ENCODE measurements at places on chromosomes 4 and X.

GRCh38 chr4:1265351-1265750 is 16.4 kb upstream of the CTBP1 start:
- DNase-seq: no peak

DNA sequence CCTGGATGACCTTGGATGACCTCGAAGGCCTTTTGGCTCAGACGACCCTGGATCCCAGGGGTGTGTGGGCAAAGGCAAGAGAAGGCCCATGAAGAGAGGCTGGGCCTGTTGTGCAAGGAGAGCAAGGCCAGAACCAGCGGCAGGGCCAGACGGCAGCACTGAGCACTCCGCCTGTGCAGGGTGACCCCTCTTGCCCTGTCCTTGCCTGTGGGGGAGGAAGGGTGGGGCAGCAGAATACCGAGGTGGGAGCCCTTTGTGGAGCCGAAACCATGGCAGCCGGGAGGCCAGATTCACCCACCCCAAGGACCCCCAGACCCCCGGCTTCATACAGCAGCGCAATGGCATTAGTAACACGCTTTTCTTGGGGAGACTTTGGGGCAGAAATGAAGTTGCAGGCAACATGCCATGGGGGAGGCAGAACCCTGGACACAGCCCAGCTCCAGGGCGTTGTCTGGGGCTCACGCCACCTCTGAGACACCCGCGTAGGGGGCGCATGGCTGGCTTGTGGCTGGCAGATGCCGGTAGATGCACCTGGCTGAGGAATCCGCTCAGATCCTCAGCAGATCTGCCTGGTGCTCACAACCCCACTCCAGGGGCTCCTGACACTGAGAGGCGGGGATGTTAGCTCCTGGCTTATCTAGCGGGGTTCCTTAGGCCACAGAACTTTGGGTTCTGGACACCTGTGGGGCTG is 114.5 kb downstream of the FAM53A start:
- DNase-seq: no peak

GRCh38 chr4:120447774-120448173 is 381.1 kb upstream of the MAD2L1 start:
- DNase-seq: no peak

DNA sequence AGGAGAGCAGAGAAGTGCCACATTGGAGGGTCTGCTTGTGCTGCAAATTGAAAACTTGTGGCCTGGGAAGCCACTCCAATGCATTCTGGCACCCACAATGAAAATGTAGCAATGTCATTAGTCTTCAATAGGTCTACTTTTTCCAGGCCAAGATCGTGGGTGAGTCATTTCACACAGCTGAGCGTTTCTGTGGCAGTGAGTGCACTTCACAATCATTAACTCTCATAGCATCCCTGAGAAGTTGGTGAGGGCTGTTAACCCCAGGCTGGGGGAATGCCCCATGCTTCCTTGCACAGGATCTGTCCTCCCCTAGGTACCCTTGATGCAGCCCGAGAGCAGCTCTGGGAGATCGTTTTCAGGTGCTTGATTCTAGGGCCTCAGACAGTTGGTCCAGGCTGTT is 196.8 kb upstream of the ATP6AP2 start:
- DNase-seq: no peak

GRCh38 chrX:119989905-119990555 is 46.5 kb upstream of the NKAP start:
- DNase-seq: no peak

GRCh38 chrX:136061286-136061685 is 76.1 kb downstream of the SLC9A6 start:
- DNase-seq: no peak

DNA sequence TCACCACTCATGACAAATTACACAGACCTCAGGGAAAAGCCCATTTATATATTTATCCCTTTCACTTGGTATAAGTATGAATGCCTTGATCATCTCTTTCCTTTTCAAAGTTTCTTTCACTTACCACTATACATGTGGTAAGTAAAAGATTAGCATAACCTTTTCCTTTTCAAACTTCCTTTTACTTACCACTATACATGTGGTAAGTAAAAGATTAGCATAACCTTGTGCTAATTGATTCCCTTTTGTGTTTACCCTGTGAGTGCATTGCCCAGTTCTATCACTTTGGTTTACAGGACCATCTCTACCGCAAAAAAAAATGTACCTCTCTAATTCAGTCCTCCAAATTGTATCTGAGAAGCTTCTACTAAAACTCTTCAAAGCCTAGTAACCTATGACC is 32.7 kb upstream of the TCEANC start:
- no peak for DNase-seq

DNA sequence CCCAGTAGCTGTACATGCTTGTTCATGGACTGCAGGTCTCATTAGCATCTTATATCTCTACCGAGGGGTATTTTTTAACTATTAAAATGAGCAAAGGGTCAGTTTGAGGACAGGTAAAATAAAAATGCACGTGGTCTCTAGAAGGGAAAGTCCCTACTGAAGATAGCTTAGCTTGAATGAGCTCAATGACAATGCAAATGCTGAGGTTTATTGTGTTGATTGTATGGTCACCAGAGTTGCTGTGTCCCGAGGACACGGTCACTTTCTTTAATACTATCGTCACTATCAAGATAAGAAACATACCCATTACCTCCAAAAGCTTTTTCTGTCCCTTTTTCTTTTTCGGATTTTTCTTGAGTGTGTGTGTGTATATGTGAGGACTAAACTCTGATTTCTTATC is 250.5 kb upstream of the PRKX start:
- no peak for DNase-seq

- DNase-seq: no peak
Measured at GRCh38 chrX:12349201-12349600, 210.9 kb downstream of the FRMPD4 start.

DNA sequence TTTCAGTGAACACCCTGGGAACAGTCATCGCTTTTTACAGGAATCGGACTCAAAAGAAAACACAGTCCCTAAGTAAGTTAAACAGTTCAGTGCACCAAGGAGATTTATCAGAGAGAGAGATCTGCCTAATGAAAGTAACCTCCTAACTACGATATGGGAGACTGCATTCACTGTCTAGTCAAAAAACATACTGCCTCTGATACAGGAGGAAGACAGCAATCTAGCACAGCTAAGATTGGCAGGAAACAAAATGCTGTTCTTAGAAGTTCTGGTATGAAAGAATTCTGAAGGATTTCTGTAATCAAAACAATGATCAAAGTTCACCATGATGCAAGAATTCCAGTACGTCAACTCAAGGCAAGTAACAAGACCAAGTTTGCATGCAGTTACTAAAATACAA is 92.8 kb downstream of the MAML3 start:
- DNase-seq: no peak

DNA sequence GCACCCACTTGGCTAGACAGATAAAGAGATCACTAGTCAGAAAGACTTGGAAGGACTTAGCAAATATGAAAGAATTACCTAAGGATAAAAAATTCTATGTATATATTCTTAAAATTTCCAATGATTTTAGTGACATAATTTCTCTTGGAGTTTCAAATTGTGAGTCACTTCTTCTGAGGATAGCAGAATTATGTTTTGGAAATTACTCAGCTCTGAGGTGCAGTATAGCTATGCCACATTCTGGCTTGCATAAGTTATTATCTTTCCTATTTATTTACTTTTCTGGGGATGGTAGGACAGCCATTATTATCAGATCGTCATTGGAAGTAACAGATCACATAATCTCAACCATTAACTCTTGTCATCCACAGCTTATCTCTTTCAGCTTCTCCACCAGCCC is 853.5 kb downstream of the TRIML1 start:
- no peak for DNase-seq

DNA sequence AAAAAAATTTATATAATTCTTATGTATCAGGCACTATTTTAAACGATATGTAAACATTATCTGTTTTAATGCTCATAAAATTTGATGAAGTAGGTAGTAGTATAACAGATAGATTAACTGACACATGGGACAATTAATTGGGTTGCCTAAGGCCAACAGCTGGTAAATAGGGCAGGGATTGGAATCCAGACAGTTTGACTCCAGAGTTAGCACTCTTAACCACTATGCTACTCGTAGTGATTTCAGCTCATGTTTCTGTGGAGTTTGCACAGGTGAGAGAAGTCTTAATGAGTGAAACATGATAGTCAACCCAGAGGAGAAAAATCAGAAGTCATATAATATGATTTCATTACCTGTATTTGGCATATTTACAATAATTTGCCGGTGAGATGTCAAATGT is 126.0 kb upstream of the WDFY3 start:
- DNase-seq: no peak

- DNase-seq: no peak
Measured at GRCh38 chrX:30654989-30655607, 1.9 kb downstream of the GK start.

DNA sequence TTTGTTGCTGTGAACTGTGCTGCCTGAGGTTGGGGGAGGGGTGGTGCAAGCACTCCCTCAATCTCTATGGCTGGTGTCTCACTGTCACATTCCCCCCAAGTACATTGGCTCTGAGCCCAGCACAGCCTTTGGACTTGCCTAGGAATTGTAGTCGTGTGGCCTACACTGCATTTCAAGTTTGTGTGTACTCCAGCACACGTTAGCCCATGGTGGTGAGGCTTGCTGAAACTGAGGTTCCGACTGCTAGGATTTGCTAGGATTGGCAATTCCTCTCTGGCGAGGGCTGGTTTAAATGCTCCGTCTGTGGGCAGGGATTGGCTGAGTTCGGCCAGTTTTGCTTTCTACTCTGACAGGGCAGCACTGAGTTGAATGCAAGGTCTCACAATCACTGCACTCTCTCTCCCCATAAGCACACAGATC is 121.7 kb upstream of the CXXC4 start:
- no peak for DNase-seq

GRCh38 chrX:139192386-139192961 is 338.1 kb upstream of the F9 start:
- no peak for DNase-seq

GRCh38 chr4:188110741-188111471 is 1.5 kb upstream of the TRIML2 start:
- no peak for DNase-seq

DNA sequence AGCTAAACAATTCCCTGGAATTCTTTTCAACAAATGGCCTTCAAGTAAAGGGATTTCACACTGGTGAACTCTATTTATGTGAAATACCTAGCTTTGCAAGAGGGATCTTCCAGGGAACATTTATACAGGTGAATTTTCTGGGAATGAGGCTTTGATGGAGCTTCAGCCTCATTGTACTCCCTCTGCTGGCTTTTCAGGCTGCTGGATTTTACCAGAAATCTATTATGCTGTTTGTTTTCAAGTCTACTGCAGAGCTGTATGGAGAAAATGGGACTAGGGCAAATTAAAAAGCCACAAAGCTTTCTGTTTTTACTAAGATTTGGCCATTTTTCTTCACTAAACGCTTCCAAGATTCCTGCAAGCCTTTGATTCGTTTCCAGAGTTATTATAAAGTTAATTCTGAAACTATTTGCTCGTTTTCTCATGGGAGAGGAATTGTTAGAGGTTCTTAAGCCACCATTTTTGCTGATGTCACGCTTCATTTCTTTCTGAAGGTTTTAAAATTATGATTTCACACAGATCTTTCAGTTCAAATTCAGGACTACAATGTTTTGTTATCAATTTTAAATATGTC is 31.6 kb downstream of the KDM6A start:
- DNase-seq: no peak

DNA sequence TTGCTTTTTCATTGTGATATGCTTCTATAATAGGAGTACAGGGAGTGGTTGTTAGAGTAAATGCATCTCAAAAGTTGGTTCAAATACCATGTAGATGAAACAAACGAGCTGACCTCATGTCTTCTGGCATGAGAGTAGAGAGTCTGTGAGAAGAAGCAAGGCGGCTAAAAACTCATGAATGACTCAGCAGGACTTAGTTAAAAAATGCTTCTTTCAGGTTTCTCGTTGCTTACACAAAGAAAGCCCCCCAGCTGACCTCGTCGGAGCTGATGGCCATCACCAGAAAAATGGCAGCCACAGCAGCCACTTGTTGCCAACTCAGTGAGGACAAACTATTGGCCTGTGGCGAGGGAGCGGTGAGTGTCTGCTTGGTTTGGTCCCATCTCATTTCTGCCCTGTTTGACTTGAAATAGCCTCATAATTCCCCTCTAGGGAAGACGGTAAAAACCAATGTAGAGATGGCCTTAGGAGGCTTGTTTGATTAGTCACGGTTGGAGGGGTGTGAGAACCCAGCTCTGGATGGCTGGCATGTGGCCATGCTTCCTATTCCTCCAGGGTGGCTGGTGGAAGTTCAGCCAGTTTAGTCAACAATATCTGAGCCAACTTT is 14.5 kb downstream of the AFP start:
- DNase-seq: no peak

- DNase-seq: no peak
Measured at GRCh38 chr4:139488442-139488841, 34.5 kb downstream of the RAB33B start.

- DNase-seq: no peak
Measured at GRCh38 chrX:118115953-118116712, 477 bp downstream of the KLHL13 start.

DNA sequence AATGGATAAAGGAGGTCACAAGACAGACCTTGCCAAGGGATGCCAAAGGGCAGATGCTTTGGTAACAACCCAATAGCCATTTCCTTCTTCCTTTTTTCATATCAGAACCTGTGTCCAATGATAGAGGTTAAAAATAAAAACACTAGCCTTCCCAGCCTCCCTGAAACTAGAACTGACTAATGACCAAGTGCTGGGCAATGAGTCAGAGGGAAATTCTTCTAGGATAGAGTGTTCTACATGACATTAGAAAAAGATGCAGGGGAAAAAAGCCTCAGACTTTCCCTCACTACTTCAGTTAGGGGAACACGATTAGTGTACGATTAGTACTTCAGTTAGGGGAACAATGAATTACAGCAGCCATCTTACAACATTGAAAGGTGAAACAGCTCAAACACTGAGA is 29.3 kb upstream of the FAM47C start:
- DNase-seq: no peak

GRCh38 chrX:39955625-39956024 is 142.1 kb downstream of the BCOR start:
- DNase-seq: no peak

- no peak for DNase-seq
Measured at GRCh38 chr4:1201851-1202525, 29.6 kb upstream of the SPON2 start.

- DNase-seq: no peak
Measured at GRCh38 chrX:56089376-56089775, 142.8 kb upstream of the KLF8 start.

DNA sequence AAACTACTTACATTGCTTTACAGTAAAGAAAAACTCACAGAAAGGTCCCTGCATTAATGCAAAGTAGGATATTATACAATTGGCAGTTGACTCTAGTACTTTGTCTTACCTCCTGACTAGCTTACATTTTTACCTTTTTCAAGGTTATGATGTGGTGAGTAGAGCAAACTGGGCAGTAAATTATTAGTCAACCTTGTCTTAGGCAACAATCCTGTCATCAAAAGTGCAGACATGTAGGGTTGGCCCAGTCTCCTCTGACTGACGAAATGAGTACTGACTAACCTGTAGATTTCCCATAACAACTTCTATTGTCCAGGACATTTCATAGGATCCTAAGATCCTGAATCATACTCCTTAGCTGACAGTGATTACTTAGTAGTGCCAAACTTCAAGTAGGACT is 142.0 kb upstream of the NUDT6 start:
- no peak for DNase-seq

- no peak for DNase-seq
Measured at GRCh38 chr4:4852591-4853362, 6.7 kb upstream of the MSX1 start.

GRCh38 chr4:78190595-78190994 is 133.5 kb downstream of the FRAS1 start:
- DNase-seq: no peak
